ENCODE measurements at places on chromosomes 6 and 20. TPM values are rescaled to one million over a fixed set of nuclear protein-coding genes. Genes with fewer than 3 reads are reported as not detected.

DNA sequence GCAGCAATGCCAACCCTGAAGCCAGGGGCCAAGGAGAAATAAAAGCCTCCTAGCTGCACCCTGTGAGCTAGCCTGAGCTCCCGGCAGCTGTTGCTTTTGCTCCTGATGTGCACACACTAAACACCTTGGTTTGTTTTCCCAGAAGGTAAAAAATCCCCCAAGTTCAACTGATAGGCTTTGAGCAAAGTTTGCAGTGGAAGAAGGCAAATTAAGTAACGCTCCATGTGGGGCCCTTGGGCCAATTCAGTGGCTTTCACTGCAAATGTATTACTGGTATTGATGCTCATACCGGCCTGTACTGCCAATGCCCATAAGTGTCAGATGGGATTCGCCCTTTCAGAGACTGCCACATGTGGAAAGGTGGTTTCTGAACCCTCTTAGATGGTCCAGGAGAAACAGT, 9.4 kb upstream of the IDH3B start:
- no peak for DNase-seq

DNA sequence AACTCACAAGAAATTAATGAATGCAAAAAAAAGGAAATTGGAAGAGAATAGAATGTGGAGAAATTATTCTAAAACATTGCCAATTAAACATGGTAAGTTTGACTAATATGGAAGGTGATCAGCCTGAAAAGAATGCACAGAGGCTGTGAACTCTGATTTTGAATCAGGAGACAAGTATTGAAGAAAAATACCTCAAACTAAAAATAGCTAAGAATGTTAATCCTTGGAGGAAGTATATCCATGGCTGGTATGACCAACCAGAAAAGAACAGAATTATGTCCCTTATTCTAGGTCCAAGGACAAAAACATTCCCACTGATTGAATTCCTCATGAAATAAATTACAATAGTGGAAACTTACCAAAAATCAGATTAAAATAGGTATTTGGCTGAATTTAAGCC, 7.3 kb upstream of the RIMS1 start:
- no peak for DNase-seq

DNA sequence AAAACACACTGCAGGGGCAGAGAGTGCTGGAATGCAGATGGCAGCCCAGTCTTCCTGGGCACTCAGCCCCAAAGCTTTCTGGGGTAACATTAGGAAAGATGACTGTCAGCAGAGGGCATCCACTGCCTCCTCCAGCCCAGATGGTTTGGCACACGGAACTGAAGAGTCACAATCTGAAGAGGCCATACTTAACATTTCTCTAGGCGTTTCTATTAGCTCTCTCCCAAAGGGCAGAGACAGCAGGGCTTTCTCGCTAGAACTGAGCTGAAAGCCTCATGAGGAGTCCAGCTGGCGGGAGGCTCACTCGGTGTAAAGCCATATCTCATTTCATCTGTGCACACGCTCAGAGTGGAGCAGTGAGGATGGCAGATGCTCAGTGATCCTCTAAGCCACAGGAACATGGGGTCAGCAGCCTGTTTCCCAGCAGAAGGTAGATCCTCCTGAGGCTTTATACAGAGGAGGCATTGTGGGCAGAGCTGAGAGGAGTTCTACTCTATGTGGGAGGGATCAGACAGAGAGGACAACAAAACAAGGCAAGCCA, 28.1 kb downstream of the ALDH8A1 start:
- no peak for DNase-seq

The TRPC4AP gene
- total RNA-seq, result 88.6 TPM

The ENPP1 gene
- total RNA-seq, result 86.9 TPM

DNA sequence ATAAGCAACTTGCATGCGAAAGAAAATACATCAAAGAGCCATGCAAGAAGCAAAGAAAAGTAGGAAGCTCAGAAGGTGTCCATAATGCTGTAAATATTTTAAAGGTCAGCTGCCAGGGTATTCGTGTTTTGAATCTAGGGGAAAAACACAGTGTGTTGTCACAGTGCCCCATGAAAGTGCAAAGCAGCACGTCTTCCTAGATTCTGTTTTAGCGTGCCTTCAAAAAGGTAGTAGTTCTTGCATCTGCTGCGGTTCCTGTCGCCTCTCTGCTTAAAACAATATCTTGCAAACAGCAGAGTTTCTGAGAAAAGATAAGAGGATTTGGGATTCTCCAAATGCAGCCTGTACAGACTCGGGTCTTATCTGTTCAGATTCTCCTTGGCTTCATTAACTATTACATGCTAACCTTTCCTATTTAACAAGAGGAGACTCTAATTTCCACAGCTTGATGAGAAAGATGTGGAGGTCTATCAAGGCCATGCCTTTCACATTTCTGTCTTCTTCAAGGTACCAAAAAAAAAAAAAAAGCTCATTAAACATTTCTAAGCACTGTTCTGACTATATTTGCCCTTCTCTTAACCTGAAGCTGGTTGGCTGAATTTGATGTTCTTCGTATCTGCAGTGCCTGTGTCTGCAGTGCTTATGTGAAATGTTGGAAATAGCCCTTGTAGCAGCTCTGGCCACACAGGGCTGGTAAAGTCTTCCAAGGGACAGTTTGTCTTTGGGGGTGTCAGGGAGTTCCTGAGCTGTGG, 297.5 kb downstream of the ADGB start:
- DNase-seq, result no peak

The C6orf58 gene
- not detected for total RNA-seq

- DNase-seq, result no peak
These were observed 8.0 kb downstream of the SLC12A5 start for GRCh38 chr20:46037036-46037435.

GRCh38 chr6:40630488-40630887, 43.3 kb upstream of the LRFN2 start:
- no peak for DNase-seq

DNA sequence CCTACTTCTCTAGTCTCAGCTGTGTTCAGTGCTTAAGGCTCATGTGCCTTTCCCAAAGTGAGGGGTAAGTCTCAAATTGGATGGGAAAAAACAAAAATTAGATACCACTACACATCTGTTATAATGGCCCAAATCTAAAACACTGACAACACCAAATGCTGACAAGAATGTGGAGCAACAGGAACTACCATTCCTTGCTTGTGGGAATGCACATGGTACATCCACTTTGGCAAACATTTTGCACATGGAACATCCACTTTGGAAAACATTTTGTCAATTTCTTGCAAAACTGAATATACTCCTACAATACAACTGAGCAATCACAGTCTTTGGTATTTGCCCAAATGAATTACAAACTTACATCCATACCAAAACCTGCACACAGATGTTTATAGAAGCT, 109.3 kb downstream of the TENT5A start:
- DNase-seq, result no peak

The KCNQ2 gene
- 2.9 TPM for total RNA-seq

- DNase-seq, result no peak
These were observed 453.2 kb downstream of the DOK5 start for GRCh38 chr20:54928564-54928963.

DNA sequence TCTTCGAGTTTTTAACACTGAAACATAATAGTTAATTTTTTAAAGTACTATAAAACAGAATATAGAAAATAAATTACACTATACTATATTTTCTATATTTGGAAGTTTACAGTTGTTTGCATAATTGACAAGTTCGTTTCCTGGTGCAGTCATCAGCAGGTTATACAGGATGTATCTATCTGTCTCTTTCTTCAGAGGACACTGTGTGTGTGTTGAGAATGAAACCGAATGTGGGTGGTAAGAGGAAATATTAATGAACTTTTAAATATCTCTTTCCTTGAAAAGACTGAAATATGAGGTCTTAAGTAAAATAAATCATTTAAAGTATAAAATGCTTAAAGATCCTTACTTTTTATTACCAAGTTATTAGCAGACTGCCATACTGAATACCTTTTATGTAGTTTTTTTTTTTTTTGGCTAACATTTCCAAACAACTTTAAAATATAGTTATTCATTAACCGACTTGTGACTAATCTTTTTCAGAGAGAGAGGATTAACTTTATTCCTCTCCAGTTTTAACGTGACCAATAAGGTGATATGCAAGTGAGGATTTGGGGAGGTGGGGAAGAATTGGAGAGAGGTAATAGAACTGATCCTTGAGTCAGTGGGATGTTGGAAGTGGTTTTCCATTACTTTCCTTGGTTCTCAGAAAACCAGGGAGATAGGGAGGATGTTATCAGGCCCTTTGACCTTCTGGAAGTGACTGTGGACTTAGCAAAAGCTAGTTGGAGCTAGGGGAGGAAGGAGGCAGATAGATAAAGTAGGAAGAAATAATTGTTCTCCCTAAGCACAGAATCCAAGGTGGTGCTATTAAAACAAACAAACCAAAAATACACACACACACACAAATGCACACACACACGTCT, 380.0 kb upstream of the FLRT3 start:
- DNase-seq, result no peak

- DNase-seq, result no peak
These were observed 333.0 kb downstream of the RFPL4B start for GRCh38 chr6:112680091-112680490.

DNA sequence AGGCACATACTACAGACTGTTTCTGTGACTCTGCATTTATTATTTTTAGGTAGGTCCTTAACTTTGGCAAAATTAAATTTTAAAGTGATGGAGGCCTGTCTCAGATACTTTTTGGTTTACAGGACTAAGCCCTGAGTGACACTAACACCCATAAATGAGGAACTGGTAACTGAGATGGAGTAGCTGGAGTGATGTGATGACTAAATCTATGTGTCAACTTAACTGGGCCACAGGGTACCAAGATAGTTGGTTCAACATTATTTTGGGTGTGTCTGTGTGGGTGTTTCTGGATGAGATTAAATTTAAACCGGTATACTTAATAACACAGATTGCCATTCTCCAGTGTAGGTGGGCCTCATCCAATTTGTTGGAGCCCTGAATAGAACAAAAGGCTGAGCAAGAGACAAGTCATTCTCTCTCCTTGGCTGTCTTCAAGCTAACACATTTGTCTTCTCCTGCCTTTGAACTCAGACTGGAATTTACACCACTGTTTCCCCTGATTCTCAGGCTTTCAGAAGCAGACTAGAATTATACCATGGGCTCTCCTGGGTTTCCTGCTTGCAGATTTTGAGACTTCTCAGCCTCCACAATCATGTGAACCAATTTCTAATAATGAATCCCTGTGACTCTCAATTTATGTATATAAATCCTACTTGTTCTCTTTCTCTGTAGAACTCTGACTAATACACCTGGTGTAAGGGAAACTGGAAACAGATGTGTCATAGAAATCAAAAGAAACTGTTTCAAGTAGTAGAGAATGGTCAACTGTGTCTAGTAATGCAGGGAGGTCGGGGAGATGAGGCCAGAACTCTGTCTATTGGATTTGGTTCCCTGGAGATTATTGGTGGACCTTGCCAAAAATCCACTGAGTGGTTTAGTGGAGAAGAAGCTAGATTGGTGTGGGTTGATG, 579.2 kb downstream of the EPM2A start:
- DNase-seq, result no peak
